Stimulated activated CD4-positive, alpha-beta T cell treated with anti-CD3 and anti-CD28 coated beads, Interleukin-1b, Interleukin-23, amount 100 ng/mL, for 1 hour (primary cell): ENCODE measurements at places on chromosomes 6 and 20.
A peak's percentile ranks its signal among the peaks of the same experiment; 100 is the strongest.

- DNase-seq = no peak
Observed at GRCh38 chr20:51462566-51463276, 79.8 kb downstream of the NFATC2 start.

DNA sequence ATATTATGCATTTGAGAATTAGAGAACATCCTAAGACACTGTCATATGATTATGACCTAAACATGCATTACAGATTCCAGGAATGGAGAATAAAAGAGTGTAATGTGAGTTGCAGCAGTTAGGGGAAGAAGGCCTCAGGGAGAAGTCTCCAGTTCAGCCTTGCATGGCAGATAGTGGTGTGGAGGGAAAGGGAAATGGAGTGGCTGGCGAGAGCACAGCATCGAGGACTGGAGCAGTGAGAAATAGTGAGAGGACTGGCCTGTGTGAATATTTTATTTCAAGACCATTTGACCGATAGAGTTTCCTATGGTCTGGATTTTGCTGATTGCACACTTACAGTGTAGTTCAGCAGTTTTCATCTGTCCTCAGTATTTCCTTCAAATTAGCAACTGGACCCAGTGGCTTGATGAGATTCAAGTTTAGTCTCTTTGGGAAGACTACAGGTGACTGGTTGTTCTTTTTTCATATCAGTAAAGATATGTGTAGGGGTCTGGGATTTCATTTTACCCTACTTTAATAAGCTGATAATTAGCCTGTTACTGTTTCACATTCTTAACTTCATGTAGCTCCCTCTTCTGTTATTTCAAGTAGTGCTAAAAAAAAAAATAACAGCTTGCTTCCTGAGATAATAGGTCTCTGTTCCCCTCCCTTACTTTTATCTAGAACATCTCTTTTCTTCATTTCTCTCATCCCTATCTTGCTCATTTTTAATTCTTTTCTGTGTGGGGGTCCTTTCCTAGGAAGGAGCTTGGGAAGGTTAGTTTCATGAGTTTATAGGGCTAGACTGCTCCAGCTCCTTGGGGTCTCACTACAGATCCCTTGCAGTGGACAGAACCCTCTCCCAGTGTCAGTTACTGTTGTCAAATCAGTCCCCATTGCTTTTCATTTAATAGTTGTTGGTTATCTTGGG lies 27.9 kb downstream of the BLTP3A start:
- no peak for DNase-seq

DNA sequence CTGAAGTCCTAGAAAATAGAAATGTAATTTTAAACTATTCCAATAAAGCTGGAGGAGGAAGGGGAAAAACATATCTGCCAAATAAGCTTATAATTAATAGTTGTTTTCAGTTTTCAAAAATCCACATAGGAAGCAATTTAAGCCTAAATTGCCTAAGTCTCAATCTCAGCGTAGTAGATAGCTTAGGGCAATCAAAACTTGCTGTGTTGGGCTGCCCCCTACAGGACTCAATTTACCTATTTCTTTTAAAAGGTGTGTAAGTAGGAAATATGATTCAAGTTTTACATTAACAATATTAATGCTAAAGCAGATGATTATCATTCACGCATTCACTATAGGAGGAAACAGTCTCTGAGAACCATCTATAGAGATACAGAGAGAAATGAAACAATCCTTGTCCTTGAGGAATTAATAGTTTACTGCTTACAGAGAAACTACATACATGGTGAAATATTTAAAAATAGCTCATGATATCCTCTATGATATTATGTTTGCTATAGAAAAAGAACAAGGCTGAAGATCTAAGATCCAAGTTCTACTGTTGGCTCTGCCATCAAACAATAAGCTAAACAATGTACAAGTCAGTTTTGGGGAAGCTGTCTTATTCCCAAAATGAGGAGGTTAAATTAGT lies 102.1 kb downstream of the ATG5 start:
- DNase-seq = peak; percentile 49

DNA sequence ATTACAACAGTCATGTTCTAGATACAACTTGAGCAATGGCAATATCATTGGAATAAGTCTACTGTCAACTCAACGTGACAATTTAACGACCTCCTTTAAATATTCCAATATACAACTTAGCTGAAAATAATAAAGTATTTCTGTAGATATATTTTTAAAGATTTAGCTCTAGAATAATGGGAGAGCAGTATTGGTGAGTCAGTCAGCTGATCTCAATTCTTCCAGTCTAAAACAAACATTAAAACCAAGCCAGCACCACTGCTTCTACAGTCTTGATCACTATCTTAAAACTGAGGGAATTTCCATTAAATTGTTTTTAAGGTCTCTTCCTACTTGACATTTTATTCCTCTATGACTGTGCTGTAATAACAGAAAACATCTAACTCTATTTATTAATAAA lies 38.2 kb downstream of the NOL7 start:
- no peak for DNase-seq

- DNase-seq = no peak
Observed at GRCh38 chr20:47273591-47274235, 82.8 kb downstream of the ZMYND8 start.

- DNase-seq = no peak
Observed at GRCh38 chr6:41528409-41528963, 17.7 kb upstream of the FOXP4 start.

DNA sequence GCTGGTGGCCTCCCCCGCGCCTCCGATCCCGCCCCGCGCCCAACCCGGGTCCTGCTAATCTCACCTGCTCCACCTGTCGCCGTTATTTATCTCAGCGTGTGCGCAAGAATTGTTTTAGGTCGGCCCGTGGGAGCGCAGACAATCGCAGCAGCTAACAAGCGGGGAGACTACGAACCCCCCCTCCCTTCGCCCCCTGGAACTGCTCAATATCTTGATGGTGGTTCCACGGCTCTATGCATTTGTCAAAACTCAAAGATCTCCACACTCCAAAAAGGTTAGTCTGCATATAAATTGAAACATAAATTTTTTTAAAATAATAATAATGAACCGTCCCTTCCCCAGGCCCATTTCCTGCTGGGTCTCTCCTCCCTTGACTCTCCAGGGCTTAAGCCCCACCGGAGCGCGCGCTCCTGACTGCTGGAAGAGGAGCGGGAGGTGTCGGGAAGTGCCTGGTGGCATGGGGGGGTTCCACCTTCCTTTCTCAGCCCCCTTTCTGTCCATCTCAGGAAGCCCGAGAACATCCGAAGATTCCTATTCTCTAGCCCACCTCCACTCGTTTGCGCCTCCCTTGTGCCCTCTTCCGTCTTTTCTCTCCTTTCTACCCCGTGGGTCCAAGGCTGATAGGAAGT lies 1.6 kb upstream of the MDGA1 start:
- no peak for DNase-seq

DNA sequence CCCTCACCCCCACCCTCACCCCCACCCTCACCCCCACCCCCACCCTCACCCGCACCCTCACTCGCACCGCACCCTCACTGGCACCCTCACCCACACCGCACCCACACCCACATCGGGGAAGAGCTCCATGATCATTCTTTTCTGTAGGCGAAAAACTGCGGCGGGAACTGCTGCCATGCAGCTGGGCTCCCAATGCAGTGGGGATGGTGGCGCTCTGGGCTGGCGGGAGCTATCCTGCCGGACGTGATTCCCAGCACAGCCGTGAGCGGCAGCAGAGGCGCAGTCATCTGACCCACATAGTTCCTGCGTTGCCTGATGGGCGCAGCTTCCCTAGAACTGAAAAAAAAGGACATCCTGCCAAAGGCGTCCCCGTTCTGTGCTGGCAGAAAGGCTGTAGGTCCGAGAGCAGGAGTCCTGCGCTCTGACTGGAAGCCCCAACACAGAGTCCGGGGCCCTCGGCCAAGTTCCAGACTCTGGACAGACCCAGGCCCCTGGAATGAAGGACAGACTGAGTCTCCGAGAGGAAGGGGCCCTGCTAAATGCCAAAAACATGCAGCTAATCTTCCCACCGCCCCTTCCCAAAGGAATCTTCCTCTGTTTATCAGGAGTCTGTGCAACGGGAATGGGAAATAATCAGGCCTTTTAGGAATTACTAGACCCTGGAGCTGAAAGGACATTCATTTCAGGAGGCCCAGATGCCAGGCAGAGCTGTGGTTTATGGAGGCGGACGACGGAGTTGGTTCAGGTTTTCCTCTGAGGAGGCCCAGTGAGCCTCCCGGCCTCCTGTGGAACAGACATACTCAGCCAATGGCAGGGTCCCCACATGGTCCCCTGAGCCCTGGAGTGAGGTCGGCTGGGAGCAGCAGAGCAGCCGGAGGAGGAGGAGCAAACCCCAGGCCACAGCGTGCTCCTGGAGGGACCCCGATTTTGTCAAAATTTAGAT lies 14.1 kb upstream of the TCFL5 start:
- DNase-seq = no peak

DNA sequence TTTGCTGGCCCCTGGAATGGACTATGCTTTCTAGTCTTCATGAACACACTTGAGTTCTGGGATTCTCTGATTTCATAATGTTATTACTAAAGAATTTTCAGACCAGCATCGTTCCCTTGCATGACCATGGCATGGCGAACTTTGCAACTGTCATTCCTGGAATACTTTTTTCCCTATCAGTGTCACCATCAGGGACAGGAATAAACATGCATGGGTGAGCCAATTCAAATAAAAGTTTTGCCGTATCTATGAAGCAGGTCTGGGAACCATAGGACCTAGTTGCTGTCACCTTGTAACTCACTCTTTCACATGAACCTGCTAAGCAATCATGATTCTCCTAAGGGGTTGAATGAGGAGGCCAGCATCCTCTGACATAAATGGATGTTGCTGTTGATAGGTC lies 68.2 kb upstream of the AGPAT4 start:
- DNase-seq = no peak

- no peak for DNase-seq
Observed at GRCh38 chr6:166907373-166907841, 48.9 kb downstream of the RNASET2 start.

GRCh38 chr6:17905611-17906592 lies 81.5 kb downstream of the KIF13A start:
- no peak for DNase-seq

DNA sequence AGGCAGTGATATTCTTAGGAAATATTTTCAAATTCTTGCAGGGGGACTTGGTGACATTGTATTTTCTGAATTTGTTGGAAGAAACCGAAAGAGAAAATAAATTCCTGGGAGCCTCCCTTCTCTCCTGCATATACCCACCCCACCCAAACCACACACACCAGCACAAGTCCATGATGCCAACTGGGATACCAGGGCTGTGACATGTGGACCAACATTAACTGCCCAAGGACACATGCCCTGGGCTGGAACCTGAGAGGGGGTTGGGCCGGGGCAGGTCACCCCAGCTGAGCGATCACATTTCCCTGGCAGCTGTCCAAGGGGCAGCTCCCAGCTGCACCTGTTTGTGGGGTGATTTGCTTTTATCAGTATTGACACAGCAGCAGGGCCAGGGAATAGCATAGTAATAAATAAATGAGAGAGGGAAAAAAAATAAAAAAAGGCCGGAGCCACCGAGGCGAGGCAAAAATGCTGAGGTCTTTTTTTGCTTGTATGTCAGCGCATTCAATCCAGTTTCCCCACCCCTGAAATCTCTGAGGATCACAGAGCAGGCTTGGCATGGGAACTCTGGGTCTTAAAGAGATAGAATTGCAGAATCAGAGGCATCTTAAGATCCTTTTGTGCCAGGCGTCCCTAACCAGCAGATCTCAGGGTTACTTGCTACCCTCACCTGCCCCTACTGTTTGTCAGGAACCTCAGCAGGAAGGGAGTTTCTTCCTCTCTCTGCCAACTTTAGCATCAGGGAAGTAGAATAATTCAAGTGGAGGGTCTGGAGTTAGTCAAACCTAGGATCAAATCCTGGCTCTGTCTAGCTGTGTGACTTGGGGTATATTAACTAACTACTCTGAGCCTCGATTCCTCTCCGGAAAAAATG lies 66.5 kb upstream of the PIM1 start:
- no peak for DNase-seq

DNA sequence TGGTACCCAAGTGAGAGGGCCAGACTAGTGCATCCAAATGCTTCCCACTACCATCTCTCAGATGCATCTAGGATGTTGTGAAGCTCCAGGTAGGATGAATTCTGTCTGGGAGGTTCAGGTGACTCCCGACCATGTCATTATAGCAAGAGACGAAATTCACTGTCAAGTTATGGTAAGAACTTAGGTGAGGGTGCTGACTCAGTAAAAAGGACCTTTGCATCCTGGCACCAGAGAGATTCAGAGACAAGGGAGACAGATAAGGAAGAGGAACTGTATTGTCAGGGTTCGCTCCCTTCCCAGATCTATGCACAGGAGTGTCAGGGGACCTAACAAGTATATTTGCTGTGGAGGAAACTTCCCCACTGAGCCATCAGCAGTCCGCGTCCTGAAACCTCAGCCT lies 11.2 kb upstream of the PRIM2 start:
- no peak for DNase-seq

DNA sequence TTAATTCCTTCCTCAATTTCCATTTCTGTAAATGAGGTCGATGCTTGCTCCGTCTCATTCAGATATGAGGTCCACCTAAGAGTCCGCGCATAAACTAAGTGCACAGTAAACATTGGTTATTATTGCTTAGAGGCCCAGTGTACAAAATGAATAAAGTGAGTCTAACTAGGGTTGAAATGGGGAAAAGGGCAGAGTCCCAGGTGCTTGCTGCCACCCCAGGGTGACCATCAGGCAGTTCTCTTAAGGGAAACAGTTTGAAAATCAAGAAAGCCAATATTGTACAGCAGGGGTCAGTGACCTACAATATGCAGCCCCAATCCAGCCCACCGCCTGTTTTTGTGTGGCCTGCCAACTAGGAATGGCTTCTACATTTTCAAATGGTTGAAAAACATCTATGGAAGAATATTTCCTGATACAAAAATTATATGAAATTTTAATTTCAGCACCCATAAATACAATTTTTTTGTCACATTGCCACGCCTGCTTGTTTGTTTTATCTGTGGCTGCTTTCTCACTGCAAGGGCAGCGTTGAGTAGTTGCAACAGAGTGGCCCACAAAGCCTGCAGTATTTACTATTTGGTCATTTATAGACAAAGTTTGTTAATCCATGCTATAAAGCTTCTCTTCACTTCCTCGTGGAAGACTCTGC lies 43.3 kb downstream of the SLC13A3 start:
- DNase-seq = no peak

DNA sequence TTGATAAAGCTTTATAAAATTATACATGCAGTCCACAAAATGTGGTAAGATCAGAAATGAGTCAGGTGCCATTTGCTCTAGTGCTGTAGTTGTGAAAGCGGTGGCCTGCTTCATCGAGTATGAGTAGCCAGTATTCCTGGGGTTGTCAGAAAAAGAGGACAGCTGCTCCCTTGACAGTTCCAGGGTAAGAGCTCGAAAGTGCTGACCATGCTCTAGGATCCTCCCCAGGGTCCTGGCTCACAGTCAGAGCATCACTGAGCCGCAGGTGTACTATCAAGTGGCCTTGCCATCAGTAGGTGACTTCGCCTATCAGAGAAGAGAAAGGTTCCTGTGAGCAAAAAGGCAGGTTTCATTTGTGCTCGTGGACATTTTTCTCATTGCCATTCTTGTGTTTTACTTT lies 3.6 kb downstream of the BTBD3 start:
- no peak for DNase-seq

DNA sequence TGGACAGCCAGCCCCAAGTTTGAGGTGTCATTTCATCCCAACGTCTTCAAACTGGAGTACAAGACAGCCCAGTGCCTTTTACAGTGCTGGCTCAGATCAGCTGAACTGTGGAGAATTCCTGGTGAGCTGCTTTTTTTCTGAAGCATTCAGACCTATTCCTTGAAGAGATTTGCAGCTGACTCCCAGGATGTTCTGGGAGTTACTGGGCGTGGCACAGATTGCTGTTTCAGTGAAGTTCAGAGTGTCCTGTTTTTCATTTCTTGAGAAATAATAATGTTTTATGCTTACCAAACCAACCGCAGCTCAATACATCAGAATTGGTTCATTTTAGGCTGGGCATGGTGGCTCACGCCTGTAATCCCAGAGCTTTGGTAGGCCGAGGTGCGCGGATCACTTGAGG lies 33.4 kb upstream of the SRPK1 start:
- DNase-seq = no peak

GRCh38 chr6:39812853-39813533 lies 20.8 kb downstream of the DAAM2 start:
- no peak for DNase-seq
